Right hindlimb (tissue), 1 donor: ENCODE measurements at places on chromosomes 13 and 19.

GRCh38 chr13:35765366-35765765 lies 288.9 kb upstream of the MAB21L1 start:
- no peak for DNase-seq

DNA sequence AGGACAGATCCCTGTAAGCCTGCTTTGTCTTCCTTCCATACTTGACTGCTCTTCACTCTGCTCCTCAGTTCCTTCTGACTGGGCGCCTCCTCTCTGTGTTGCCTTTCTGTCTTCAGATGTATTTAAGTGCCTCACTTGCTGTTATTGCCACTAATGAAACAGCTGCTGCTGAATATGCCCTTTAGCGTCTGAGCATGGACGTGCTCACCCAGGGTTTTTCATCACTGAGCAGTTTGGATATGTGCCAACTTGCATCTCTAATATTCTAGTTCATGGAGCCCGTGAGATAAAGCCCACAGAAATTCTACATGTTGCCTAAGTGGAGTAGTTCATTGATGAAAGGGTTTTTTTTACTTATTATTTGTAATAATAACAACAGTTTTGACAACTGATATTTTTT lies 198.2 kb downstream of the MYO16 start:
- DNase-seq: no peak

DNA sequence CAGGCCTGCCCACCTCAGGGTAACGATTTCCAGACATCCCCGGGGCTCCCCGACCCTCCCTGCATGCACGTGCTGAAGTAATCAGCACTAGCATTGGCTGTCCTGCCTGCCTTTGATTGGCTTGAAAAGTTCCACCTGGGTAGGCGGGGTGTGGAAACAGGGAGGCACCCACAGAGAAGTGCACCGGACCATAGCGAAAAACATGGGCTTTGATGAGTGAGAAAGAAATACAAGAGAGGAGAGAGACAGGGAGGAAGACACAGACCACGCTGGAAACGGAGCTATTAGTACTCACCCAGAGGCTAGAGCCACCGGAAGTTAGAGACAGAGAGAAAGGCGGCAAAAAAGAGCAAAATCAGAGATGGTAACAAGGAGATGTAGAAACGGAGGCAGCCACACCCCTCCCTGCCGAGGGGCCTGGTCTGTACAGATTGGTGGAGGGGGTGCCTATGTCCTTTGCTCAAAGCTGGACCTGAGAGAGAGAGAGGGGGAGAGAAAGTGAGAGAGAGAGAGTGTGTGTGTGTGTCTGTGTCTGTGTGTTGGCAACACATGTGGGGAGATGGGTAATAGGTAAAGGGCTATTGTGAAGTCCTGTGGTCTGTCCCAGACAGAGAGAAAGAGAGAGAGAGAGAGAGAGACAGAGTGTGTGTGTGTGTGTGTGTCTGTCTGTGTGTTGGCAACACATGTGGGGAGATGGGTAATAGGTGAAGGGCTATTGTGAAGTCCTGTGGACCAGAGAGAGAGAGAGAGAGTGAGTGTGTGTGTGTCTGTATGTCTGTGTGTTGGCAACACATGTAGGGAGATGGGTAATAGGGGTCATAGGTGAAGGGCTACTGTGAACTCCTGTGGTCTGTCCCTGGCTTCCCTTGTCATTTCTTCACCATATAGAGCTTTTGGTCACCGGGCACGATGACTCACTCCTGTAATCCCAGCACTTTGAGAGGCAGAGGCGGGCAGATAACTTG lies 2.9 kb downstream of the CGB3 start:
- no peak for DNase-seq

- DNase-seq: peak; percentile 89
Observed at GRCh38 chr19:48588670-48589401, 17.7 kb upstream of the SPACA4 start.

DNA sequence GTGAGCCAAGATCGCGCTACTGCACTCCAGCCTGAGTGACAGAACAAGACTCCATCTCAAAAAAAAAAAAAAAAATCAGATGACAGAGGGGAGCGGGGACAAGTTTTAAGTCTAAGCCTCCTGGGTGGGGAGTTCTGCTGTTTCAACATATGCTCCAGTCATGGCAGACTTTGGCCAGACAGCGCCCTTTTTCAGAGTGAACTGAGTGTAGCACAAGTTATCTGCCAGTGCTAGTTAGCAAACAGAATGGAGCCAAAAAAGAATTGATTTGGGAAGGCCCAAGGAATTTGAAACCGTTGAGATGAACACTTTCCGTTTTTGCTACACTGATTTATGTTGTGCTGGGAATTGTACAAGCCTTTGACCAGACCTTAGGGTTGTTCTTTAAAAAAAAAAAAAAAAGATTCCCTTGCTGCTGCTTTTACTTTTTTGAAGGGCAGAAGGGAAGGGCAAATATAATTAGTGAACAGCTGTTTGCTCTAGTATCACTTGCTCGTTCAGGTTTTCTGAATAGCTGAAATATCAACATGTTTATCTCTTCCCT lies 5.7 kb downstream of the ACTN4 start:
- DNase-seq: no peak

GRCh38 chr19:4985551-4985991 lies 16.7 kb downstream of the KDM4B start:
- no peak for DNase-seq

DNA sequence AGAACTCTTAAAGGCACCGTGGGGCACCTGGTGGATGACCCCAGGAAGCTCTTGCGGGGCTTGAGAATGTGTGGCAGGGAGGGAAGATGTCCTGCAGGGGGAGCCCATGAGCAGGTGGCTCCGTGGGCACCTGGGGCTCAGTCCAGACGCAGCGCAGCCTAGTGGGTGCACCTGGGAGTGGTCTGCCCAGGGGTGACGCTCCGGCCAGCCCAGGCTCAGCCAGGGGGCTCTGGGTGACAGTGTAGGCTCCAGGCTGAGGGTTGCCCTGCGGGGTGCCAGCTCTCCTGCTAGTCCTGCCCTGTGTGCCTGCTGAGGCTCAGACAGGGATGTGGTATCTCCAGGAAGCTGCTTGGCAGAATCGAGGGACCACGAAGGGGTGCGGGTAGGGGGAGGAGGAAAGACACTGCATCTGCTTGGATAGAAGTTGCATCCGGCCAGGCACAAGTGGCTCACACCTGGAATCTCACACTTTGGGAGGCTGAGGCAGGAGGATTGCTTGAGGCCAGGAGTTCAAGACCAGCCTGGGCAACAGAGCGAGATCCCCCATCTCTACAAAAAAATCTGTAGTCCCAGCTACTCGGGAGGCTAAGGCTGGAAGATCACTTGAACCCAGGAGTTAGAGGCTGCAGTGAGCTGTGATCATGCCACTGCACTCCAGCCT lies 15.0 kb upstream of the PGLS start:
- no peak for DNase-seq

- DNase-seq: no peak
Observed at GRCh38 chr19:15297416-15298224, 34.7 kb downstream of the BRD4 start.

- DNase-seq: no peak
Observed at GRCh38 chr19:861756-862580, 2.5 kb downstream of the CFD start.

DNA sequence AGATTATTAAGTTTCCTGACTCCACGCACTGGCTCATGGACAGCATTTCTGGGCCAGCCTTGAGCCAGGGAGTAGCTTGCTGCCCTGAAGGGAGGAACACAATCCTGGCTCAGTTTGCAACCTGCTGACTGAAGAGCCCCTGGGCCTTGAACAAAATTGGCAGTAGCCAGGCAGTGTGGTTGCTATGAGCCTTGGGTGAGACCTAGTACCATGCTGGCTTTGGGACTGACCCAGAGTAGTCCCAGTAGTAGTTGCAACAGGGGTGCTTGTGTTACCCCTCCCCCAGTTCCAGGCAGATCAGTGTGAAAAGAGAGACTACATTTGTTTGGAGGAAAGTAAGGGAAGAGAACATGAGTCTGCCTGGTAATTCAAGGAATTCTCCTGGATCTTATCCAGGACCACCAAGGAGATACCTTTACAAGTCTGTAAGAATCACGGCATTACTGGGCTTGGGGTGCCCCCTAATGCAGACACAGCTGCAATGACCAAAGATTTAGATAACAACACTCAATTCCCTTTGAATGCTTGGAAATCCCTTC lies 22.0 kb downstream of the ITGBL1 start:
- no peak for DNase-seq

GRCh38 chr19:16073988-16074387 lies 2.3 kb upstream of the TPM4 start:
- DNase-seq: no peak

DNA sequence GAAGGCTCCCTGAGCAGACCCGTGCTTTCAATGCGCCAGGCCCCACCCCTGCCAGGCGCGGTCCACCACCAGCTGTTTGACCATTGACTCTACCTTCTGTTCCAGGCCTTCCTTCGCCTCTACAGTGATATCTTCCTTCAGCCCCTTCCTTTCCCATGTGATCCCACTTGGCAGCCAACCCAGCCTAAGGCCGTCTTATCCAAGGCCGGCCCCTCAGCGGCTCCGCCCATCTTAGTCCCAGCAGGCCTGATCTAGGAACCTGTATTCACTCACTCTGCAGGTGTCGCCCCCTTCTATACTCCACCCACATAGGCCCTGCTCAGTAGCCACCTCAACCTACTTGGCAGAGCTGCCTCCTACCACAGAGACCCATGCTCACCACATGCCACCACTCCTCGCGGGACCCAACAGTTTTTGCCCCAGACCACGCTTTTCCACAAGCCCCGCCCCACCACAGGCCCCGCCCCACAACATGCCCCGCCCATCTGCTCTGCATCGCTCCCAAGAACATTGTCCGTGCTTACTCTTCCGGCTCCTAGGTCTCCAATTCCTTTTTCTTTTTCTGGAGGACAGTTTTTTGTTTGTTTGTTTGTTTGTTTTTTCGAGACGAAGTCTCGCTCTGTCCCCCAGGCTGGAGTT lies 2.9 kb downstream of the RASIP1 start:
- peak; percentile 56 for DNase-seq

DNA sequence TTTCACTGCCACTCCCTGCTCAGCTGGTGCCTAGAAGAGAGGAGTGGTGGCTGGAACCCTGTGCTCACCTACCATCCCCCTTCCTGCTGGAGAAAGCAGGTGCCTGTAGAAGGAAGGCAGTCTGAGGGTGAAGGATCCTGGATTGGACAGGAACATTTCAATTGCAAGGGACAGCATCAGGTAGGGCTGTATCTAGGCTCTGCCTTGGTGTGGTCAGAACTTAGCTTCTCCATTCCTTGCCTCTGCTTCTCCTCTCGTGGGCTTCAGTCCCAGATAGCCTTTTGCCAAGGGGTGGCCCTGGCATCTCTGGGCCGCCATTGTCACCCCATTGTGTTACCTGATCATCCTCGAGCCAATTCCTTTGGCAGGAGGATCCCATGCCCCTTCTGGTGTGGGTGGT lies 73.2 kb upstream of the KCTD15 start:
- no peak for DNase-seq

DNA sequence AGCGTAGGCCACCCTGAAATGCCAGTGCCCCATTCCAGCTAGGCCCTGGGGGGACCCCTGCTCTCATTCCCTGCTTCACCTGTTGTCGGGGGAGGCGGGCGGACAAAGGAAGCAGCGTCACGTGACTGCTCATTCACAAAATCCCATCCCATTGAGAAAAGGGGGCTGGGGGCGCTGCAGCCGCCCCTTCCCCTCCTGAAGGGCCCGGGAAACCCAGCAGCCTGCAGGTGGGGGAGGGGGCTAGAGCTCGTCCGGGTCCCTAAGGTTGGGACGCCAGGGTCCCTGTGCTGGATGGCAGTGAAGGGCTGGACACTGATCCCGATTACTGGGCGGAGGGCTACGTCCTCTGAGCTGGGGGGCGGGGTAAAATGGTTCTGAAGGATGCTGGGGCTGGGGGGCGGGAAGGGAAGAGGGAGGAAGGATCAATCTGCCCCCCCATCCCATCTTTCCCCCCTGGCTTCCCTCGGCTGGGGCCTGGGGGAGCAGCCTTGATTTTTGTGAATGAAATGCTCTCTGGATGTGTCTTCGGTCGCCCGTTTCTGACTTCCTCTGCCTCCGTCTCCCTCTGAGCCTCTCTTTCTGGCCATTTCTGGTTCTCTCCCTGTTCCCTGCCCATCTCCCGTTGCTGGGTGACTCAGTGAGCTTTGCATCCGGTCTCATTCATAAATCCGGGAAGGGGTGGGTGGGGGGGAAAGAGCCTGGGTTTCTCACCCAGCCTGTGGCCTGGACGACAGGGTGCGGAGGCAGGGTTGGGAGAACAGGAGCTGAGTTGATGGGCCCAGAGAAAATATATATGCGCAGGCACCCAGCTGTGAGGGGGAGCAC lies 816 bp downstream of the SPRED3 start:
- DNase-seq: no peak

GRCh38 chr19:3387645-3388589 lies 21.5 kb downstream of the NFIC start:
- peak; percentile 88 for DNase-seq

- DNase-seq: peak; percentile 98
Observed at GRCh38 chr19:12791345-12792050, at the start of gene JUNB. TSS of gene JUNB (plus strand) at chr19:12791486. CDS start at chr19:12791772, 286 bp downstream.

DNA sequence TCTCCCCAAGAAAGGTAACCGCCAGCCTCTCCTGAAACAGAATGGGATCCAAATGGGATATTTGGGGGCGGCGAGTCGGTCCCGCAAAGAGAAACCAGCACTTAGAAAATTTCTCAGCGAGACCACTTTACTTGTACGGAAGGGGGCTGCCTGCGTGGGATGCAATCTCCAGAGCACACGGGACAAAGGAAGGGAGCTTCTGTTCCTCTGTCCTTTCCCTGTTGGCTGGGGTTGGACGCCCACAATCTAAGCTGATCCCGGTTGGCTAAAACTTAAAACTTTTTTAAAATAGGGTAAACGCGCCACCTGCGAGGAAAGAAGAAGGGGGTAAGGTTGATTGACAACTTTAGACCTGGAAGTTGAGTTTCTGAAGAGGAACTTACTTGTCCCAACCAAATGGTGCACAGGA lies 826 bp upstream of the BSG start:
- no peak for DNase-seq

DNA sequence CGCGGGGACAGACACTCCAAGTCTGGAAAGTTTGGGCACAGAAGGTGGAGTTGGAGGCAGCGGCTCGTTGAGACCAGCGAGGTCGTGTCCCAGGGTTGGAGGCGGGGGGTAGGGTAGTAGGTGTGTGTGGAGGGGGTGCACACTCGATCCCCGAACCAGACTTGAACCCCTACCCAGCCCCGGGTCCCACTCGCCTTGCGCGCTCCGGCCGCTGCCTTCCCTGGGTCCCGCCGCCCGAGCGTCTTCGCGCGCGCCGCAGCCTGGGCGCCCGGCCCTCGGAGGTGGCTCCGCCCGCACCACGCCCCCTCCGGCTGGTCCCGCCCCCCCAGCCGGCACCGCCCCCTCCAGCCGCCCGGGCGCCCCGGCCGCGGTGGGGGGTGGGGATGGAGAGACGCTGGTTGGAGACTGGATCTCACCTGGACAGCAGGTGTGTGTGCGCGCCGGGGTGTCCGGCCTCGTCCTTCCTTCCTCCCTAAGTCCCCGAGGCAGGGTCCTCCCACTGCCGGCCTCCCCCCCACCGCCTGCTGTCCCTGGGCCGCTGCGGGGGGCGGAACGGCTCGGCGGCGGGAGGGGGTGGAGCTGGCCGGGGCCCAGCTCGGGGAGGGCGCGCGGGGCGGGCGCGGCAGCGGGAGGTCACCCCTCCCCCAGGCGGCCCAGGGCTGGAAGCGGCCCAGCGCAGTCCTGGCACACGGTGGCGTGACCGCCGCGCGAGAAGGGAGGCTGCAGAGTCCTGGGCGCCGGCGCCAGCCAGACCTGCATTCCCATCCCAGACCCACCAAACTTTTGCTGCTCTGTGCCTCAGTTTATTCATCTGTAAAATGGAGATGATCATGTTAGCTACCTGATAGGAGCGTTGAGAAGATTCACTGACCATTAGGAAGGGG lies at the start of gene KANK2:
Gene KANK2 (minus strand): TSS at position 255 of the 884 bp plus-strand sequence. CDS start 3,034 bp downstream, outside the sequence.
- DNase-seq: peak; percentile 91

- DNase-seq: no peak
Observed at GRCh38 chr19:3518659-3519058, 12.5 kb downstream of the FZR1 start.

- DNase-seq: no peak
Observed at GRCh38 chr13:108121406-108121805, 93.9 kb downstream of the LIG4 start.
